ENCODE measurements at places on chromosomes 5 and 9.

GRCh38 chr5:132302413-132302812, 8.2 kb downstream of the SLC22A4 start:
- DNase-seq: no peak

DNA sequence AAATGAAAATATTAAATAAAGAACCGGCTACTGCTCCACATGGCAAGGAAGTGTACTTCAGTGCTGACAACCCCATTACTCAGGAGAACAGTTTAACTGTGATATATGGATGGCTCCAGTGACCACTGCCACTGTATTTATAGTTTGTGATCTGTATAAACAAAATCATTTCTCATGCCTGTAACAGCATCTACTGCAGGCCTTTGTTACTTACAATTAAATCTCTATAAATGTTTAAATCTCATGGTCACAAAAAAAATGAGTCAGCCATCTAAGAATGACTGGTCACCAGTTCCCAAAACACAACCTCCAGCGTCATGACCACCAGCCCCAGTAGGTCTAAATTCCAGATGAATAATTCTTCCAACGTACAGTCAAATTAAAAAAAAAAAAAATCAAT, 24.6 kb downstream of the SERINC5 start:
- no peak for DNase-seq

DNA sequence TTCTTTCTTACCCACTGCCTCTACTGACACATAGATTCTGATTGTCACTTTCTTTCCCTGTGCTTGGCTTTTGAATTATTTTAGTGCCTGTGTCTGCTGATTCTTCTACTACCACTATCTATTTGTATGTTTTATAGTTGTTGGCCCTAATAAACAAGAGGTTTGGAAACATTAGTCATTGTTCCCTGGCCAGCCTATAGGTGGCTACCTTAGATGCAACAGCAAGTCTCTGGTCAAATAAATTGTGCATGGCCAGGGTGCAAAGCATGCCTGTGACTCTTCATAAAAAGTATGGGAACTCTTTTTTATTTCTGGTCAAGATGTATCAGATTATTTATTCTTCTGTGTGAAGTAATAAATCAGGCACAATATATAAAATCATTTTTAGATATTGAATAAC, 124.4 kb downstream of the PLK2 start:
- DNase-seq: no peak

DNA sequence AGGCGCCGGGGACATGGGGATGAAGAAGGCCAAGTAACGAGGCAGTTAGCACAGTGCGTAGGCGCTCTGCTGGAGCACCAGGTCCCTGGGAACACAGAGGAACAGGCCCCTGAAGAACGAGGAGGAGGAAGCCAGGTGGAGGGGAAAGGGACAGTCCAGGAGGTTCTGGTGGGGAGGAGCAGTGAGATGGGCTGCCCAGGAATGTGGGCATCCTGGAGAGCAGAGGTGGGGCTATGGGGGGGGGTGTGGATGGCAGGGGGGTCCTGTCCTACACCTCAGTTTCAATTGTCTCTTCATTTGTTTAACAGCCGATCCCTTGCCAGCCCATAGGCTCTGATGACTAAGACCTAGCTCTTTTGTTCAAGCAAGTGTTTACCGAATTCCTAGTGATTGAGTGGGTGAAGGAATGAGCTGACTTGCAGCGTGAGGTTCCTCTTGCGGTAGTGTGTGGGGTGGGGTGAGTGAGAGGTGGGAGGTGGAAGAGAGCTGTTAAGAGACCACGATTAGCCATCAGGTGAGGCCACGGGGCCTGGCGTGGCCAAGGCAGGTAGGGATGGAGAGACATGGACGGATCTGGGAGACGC, 8.4 kb upstream of the PHYHD1 start:
- DNase-seq: no peak

DNA sequence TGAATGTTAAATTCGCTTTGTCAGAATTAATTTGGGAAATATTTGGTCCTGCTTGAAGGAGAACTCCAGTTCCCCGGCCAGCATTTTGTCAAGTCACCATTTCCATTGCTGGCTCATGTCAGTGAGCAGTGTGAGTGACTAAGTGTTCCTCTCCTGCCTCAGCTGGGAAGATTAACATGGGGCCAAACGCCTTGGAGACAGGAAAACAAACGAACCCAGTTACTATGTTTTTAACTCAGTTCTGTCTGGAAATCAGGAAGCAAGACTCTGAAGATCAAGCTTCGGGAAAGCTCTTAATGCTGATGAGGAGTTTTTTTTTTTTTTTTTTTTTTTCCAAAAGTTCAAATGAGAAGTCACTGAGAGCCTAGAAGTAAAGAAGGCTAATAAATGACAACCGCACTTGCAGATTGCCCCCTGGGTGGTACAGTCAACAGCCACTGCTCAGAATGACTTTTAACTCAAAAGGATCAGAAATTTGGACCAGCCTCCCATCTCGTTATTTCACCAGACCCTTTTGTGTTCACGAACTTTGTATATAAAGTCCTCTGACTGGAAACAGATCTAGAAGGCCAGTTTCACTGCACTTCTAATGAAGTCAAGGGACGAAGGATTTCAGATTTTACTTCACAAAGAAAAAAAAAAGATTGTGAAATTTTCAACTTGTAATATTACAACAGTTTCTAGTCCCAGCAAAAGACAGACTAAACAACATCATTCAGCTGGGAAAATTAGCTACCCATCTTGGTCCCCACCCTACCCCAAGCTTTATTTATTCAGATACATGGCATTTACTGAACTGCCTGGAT, 121.3 kb downstream of the LHFPL2 start:
- no peak for DNase-seq

- no peak for DNase-seq
Observed at GRCh38 chr5:139638736-139639618, 9.2 kb upstream of the CXXC5 start.

DNA sequence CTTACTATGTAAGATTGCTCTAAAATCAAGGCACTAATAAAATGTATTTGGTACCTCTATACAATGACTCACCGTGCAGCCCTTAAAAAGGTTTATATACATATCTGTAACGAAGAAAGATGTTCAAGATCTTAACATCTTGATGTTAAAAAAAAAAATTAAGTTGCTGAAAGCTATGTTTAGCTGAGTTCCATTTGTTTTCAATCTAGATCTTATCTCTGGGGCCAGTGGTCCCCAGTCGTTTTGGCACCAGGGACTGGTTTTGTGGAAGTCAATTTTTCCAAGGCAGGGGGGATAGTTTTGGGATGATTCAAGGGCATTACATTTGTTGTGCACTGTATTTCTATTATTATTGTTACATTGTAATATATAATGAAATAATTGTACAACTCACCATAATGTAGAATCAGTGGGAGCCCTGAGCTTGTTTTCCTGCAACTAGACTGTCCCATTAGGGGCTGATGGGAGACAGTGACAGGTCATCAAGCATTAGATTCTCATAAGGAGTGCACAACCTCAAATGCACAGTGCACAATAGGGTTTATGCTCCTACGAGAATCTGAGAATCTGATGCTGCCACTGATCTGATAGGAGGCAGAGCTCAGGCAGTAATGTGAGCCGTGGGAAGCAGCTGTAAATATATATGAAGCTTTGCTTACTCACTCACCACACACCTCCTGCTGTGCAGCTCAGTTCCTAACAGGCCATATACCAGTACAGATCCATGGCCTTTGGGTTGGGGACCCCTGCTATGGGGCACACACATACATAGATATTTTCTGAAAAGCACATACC, 27.6 kb upstream of the TSLP start:
- no peak for DNase-seq

DNA sequence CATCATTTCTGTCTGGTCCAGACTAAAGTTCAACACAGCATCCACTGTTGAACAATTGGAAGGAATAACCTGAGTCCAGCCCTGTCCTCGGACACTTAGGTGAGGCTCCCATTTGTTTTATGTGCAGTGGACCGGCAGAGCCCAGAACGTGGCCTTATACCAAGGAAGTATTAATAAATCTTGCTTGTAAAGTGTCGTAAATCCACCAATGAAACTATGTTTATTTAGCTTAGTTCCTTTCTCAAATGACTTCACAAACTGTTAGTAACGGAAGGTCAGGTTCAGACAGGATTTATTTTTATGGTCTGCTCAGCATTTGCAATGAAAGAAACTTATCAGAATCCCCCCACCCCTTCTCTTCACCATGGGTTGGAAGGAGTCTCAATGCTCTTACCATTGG, 149.5 kb downstream of the PCSK1 start:
- DNase-seq: no peak

DNA sequence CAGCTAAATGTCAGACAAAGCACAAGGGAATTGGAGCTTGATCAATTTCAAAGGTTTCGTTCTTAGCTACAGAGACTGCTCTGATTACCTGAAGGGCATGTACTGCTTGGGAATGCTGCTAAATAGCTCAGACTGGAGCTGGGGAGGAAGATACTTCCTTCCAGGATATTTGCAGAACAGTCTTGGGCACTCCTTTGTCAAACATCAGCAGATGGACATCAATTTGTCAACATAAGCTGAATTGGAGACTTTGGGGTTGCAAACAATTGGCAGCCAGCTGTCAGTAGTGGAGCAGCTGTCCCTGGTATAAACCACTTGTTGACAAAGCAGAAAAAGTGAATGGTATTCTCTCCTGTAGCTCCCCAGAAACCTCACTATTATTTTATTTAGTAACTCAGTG, 182.0 kb downstream of the CCDC192 start:
- no peak for DNase-seq

DNA sequence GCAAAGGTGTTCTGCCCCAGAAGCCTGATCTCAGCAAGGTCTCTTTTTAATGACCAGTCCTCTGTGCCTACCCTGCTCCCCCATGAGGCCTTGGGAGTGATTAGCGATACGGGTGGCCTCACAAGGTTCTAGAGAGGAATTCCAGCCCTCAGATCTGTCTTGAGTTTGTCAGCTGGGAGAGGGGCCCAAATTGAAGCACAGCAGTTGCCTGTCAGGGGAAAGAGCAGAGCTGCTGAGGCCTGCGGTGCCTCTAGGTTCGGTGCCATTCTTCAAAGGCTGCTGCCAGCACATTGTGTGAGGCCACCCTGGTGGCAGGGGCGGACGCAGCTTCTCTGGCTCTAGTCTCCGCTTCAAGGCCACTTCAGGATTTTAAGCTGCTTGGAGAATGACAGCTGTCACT, 85.7 kb upstream of the GRIA1 start:
- DNase-seq: no peak

GRCh38 chr9:128323212-128323730, 632 bp downstream of the COQ4 start:
- DNase-seq: no peak

GRCh38 chr5:154221371-154221896, 30.9 kb downstream of the GALNT10 start:
- DNase-seq: peak; percentile 28

DNA sequence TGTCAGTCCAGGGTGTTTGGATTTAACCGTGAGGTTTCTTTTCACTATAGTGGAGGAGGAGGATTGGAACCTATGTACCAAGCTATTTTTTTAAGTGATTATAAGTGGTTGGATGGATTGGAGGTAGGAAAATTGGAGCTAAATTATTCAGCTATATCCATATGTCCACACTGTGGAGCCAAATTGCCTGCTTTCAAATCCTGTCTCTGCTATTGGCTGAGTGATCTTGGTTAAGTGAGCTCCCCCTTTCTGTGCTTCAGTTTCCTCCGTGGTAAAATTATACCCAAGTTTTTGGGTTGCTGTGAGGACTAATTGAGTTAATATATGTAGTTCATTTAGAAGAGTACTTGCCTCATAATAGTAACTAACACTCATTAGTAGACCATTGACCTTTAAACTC, 2.5 kb downstream of the CENPP start:
- no peak for DNase-seq

GRCh38 chr5:39547553-39548154, 122.9 kb upstream of the DAB2 start:
- DNase-seq: no peak

GRCh38 chr9:77488439-77489126, 159.5 kb downstream of the GNA14 start:
- DNase-seq: no peak

DNA sequence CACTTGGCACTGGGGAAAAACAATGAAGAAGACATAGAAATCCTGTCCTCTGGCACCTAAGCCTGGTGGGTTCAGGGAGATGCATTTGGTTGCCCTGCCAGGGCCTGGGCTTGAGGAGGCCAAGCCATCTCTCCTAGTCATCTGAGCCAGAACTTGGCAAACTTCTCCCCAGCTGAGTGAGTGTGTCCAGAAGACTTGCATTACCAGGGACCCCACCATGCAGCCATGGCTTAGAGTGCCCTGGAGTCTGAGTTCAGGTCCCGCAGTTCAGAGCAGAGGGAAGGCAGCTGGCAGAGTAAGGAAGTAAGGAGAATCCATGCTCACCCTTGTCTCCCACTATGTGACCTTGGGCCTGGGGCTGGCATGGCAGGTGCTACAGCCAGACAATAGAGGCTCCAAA, 37.4 kb upstream of the FCN1 start:
- DNase-seq: no peak

DNA sequence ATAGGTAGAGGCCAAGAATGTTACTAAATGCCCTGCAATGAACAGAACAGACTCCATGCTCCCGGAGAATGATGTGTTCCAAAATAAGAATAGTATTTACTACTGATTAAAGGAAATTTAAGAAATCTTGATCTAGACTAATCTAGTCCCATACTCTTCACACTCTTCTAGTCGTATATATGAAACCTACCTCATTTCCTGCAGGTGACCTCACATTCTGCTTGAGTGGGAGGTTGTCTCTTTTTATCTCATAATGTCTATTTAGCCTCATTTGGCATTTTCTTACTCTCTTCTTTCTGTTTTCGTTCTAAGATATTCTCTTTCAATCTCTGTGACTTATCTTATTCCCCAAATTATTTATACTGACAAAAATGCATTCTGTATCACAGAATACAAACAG, 9.2 kb upstream of the SHOC1 start:
- DNase-seq: no peak

GRCh38 chr9:130433168-130433946, 11.4 kb upstream of the ASS1 start:
- peak; percentile 23 for DNase-seq

GRCh38 chr5:65866837-65867521, 59.4 kb upstream of the ERBIN start:
- no peak for DNase-seq

DNA sequence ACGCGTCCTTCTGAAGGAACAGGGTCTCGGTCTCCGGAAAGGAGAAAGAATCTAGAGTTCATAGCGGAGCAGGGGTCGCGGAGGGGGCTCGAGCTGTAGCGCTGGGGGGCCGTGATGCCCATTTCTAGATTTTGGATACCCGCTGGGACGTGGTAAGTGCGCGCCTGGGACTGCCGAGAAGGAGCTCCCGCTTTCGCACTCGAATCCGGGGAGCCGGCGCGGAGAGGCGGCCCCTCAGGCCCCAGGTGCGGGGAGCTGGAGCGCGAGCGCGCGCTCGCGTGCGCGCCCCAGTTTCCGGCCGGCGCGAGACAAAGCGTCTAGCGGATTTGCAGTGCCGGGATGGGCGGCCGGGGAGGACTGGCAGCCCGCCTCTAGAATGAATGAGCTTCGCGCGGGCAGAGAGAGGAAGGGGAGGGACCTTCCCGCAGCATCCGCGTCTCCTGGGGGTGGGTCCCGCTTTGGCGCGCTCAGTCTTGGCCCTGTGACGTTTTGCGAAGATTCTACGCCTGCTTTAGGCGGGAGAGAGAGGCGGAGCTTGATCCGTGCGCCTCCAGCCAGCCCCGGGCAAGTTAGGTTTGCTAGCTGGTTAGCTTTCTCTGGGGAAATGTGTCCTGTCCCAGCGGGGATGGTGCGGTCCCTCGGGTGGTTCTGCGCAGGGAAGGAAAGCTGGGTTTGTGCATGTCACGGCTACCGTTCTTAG, 1.2 kb downstream of the LMNB1 start:
- peak; percentile 92 for DNase-seq
